ENCODE measurements at places on chromosomes 7 and 10. TPM values are rescaled to one million over a fixed set of nuclear protein-coding genes. Genes with fewer than 3 reads are reported as not detected.
A peak's percentile ranks its signal among the peaks of the same experiment; 100 is the strongest.

GRCh38 chr10:47408606-47409005, 24.5 kb upstream of the ZNF488 start:
- H3K27me3 ChIP-seq = no peaks in the 10 kb centered on the region
- no peak for DNase-seq
- H3K27ac ChIP-seq = no peak overlapping the region

- H3K27ac ChIP-seq = no peak overlapping the region
- H3K36me3 ChIP-seq = no peaks in the 10 kb centered on the region
- peaks cover 6% of the 10 kb centered on the region for H3K4me1 ChIP-seq
- DNase-seq = no peak
- H3K27me3 ChIP-seq = no peaks in the 10 kb centered on the region
- no peak overlapping the region for H3K4me3 ChIP-seq
These were observed 51.7 kb upstream of the FZD1 start for GRCh38 chr7:91212582-91212981.

- H3K36me3 ChIP-seq = no peaks in the 10 kb centered on the region
- H3K4me3 ChIP-seq = peak overlapping the region; percentile 65
- peaks cover 40% of the 10 kb centered on the region for H3K4me1 ChIP-seq
- no peaks in the 10 kb centered on the region for H3K27me3 ChIP-seq
These were observed 108.5 kb upstream of the ANLN start for GRCh38 chr7:36280840-36281812.

- no peaks in the 10 kb centered on the region for H3K36me3 ChIP-seq
- H3K27ac ChIP-seq = no peak overlapping the region
- DNase-seq = no peak
- H3K4me3 ChIP-seq = no peak overlapping the region
- peaks cover 19% of the 10 kb centered on the region for H3K27me3 ChIP-seq
These were observed 116.6 kb upstream of the ADCY1 start for GRCh38 chr7:45457591-45457990.

GRCh38 chr10:101614663-101615524, 26.8 kb downstream of the DPCD start:
- H3K4me1 ChIP-seq = peaks cover 10% of the 10 kb centered on the region
- H3K4me3 ChIP-seq = no peak overlapping the region
- no peak for DNase-seq
- peaks cover 1% of the 10 kb centered on the region for H3K27me3 ChIP-seq
- peaks cover 5% of the 10 kb centered on the region for H3K36me3 ChIP-seq
- H3K27ac ChIP-seq = no peak overlapping the region

DNA sequence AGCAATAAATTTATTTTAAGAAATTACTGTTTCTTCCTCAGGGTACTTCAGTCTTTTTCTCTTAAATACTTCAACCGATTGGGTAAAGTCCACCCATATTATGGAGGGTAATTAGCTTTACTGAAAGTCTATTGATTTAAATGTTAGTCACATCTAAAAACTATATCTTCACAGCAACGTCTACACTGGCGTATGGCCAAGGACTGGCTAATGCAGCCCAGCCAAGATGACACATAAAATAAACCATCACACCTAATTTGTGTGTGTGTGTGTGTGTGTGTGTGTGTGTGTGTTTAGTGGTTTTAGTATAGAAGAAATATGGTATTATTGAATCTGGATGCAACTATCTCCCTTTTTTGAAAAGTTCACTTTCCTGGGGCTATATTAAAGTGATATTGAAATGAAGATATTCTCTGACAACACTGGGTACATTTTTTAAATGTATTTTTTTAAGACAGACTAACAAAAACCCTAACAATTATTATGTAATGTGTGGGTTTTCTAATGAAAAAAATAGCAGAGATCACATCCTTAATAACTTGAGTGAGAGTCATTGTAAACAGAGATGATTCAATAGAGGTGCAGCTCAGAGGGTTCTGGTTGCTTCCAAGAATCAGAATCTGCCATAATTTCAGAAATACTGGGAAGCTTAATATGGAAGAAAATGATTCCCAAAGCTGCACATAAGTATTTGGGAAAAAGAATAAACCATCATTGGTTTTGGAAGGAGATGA, 584.2 kb upstream of the MBL2 start:
- no peak for DNase-seq
- H3K4me1 ChIP-seq = no peaks in the 10 kb centered on the region
- no peaks in the 10 kb centered on the region for H3K36me3 ChIP-seq
- H3K27ac ChIP-seq = no peak overlapping the region

DYDC2 gene
- total RNA-seq = not detected

DNA sequence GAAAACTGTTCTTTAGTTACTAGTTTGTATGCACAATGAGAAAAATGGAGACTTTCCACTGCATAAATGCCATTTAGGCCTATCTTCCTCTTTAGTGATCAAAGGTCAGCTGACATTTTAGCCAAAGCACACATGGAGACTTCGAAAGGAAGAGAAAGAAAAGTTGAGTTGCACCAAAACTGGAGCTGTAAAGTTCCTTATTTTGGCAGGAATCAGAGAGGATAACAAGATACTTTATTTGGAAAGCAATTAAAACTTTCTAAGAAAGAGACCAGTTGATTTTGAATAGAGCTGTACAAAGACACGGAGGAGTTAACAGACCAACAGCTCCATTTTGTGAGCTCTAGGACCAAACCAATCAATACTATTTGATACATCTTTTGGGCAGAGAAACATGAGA, 14.2 kb downstream of the ENTPD7 start:
- no peak overlapping the region for H3K4me3 ChIP-seq
- no peak for DNase-seq
- peaks cover 53% of the 10 kb centered on the region for H3K4me1 ChIP-seq
- H3K36me3 ChIP-seq = peaks cover 44% of the 10 kb centered on the region
- no peak overlapping the region for H3K27ac ChIP-seq

NUDT5 gene
- 45.3 TPM for total RNA-seq

DNA sequence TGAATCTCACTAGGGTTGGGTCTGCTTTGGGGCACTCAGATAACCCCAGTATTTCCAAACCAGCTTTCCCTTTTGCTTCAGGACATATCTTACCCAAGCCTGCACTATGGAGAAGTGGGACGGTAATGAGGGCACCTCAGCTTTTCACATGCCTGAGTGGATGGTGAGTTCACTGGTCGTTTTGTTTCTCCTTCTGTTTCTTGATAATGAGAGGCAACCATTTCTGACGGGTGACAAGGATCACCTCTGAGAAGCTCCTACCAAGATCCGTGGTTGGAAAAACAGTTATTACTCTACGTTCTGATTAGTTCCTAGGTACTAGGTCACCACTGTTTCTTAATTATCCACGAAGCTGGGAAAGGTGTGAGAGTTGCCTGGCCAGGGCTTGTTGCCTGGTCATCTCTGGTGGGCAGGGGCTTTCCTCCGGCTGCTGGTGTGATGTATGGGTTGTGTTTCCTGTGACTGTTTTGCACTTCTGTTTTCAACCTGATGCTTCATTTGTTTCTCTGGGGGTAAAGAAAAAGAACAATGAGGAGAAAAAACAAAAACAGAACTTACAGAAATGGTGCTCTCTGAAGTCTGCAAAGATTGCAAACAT, 65.7 kb upstream of the STRIP2 start:
- peaks cover 15% of the 10 kb centered on the region for H3K4me1 ChIP-seq
- no peaks in the 10 kb centered on the region for H3K36me3 ChIP-seq
- no peak overlapping the region for H3K27ac ChIP-seq
- H3K27me3 ChIP-seq = peaks cover 5% of the 10 kb centered on the region

NANOS1 gene
- total RNA-seq = 0.11 TPM

Data from HFFc6 (cell line).